Heart left ventricle (tissue), 16 donors: ENCODE measurements at places on chromosomes 13 and 19.
A peak's percentile ranks its signal among the peaks of the same experiment; 100 is the strongest.

DNA sequence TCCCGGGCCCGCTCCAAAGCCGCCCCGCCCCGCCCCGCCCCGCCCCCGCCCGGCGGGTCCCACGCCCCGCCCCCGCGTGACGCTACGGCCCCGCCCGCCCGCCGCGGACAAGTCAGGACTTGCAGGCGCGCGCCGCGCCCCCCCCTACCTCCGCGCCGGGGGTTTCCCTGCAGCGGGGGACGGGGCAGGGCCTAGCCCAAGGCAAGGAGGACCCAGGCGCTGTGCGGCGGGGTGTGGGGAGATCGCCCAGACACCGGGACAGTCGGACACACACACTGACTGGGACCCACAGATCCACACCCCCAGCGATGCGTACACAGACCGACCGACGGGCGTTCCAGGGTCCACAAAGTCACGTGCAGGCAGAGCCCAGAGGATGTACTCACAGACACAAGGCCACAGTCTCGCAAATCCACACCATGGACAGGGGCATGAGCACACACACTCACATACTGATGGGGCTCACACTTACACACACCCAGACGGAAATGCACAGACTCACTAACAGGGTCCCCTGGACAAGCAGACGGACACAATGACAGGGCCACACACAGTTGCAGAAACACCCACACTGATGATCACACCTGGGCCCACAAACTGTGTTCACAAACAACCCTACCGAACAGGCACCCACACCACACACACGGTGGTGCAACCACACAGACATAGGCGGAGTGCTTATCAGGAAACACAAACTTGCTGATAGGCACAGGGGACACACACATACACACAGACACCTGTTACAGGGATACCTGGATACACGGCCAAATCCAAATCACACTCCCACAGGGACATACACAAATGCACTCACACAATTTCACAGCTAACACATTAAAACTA is 436 bp upstream of the BBC3 start:
- peak; percentile 92 for DNase-seq

- no peak for DNase-seq
Observed at GRCh38 chr13:26780411-26780810, 19.8 kb upstream of the GPR12 start.

GRCh38 chr13:90751026-90751425 is 596.5 kb upstream of the MIR17HG start:
- no peak for DNase-seq

DNA sequence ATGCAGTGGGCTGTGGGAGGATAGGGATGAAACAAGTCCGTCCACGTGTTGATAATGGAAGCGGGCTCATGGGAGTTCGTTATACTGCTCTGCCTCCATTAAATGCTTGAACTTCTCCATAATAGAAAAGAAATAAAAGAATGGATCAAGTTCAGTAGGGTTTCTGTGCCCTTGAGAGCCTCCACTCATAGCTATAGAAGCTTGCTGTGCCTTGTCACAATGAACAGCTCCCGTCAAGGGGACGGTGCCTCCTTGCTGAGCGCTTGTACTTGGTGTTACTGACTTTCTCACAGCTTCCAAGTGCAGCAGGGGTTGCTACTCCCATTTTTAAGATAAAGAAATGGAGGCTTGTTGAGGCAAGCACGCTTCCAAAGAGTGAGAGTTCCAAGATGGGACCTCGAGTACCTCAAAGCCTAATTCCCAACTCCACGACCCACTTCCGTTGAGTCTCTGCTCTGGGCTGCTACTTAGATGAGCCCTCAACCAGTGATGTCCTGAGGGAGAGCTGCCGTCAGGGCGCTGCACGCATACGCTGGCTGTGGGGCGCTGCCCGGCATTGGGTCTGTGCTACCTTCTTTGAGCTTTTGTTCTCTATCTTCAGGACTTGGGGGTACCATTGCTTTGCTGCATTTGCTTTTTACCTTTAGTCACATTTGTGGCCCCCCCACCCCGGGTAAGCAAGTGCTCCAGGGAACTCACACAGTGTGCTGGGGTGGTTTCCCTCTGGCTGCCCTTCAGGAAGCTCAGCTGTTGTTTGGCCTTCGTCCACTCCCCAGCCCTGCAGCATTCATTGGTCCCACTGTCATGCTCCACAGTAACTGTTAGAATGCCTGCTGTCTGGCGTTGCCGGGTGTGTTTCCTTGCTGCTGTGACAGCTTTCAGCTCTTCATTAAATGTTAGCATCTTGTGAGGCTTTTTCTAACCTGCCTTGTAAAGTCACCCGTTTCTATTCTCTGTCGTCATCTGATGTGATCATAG is 9.5 kb downstream of the SNRNP70 start:
- peak; percentile 66 for DNase-seq

DNA sequence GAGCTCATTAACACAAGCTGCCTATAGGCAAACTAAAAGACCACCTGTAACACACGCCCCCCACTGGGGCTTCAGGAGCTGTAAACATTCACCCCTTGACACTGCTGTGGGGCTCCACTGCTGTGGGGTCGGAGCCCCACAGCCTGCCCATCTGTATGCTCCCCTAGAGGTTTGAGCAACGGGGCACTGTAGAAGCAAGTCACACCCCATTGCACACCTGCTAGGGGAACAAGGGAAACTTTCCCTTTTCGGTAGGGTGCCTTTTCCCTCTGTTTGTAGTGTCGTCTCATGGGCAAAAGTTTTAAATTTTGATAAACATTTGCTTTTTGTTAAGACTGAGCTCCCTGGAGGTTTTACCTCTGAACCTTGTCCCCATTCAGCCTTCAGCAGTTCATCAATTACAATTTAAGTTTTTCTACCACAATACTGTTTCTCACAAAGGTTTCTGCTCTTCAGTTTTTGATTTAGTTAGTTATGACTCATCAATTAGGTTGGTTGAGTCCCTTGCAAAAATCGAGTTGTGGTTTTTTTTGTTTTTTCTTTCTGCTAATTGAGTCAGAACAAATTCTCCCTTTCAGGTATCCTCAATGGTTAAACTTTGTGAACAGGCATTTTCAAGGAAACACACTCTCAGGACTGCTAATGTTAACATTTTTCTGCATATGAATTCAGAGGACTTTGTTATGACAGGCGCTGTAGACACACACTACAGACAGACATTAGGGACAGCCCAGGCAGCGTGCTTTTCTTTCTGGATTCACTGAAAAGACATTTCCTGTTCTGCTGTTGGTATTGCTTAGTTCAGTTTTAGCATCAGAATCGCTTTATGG is 35.1 kb downstream of the ZNF433 start:
- DNase-seq, result no peak

DNA sequence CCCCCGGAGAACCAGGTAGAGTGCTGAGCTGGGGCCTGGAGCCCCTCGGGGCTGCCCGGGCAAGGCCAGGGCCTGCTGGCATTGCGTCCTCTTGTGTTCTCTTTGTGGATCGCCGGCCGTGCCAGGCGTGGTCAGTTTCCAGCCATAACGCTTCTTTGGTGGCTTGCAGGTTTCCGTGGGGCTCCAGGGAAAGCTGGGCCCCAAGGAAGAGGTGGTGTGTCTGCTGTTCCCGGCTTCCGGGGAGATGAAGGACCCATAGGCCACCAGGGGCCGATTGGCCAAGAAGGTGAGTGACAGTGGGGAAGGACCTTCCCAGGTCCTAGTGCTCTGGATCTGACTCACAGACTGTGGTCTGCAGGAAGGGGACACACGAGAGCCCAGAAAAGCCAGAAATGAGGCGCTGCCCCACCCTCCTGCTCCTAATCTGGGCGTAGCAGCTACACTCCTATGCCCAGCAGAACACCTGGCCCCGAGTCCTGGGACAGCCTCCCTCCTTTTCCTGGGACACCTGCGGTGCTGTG is 57.5 kb downstream of the RAB20 start:
- DNase-seq, result no peak

GRCh38 chr13:91704398-91704797 is 306.0 kb downstream of the GPC5 start:
- DNase-seq, result no peak

DNA sequence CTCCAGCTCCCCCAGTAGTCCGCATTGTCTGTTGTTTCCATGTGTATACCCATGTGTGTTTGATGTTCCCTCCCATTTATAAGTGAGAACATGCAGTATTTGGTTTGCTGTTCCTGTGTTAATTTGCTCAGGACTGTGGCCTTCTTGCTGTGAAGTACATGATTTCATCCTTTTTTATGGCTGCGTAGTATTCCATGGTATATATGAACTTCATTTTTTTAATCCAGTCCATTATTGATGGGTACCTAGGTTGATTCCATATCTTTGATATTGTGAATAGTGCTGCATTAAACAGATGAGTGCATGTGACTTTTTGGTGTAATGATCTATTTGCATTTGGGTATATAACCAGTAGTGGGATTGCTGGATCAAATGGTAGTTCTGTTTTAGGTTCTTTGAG is 175.2 kb downstream of the PDS5B start:
- no peak for DNase-seq
